ENCODE measurements at places on chromosomes 16 and 17.

DNA sequence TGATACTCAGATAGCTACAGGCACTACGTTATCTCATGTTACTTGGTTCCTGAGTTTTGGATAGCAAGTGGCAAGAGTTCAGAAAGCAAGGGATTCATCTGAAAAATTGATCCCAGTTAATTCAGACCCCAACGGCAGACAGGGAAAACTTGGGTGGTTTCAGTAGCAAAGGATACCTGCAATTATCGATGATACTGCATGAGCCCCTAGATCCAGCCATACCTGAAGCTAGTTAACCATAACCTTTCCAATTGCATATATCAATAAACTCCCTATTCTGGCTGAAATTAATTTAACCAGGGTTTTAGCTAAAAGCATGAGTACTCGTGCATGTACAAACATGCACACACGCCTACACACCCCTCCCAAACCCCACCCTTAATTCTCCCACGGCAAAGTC is 4.3 kb downstream of the KNOP1 start:
- DNase-seq = no peak

- DNase-seq = no peak
Measured at GRCh38 chr16:81367821-81368220, 53.1 kb downstream of the GAN start.

GRCh38 chr16:1125471-1125870 is 27.4 kb upstream of the CACNA1H start:
- DNase-seq = no peak

DNA sequence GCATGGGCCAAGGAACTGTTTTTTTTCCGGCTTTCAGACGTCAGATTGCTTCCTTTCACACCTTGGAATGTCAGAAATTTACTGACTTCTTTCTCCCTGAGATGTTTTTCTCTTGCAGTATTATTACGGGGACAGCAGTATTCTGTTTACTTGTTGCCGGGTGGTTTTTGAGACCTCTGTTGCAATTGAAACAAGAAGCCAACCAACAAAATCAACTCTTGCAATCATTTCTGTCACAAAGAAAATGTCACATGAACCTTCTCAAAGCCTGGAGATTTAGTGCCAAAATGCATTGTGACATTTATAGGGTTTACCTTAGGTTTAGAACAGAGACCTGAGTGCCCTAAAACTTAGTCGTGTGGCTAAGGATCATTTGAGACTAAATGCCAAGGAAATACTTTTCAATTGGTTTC is 174.3 kb downstream of the MAP2K6 start:
- DNase-seq = no peak

DNA sequence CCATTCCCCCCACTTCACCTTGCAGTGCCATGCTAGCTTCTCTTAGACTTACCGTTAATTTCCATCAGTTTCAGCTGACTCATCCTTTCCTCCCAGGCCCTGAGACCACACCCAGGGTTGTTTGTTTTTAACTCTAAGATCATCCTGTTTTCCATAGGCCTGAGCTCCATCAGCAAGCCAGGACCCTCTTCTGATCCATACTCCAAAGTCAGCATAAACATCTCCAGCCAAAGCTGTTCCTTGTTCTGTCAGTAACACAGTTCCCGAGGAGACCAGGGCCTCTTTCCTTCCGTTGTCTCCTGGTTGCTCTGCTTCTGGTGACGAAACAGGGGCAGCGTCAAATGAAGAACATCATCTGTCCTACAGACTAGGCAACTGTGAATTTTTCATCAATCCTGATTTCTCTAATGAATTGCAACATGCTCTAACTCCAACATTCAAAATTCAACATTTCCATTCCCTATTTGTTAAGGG is 83.8 kb upstream of the HNF1B start:
- no peak for DNase-seq

DNA sequence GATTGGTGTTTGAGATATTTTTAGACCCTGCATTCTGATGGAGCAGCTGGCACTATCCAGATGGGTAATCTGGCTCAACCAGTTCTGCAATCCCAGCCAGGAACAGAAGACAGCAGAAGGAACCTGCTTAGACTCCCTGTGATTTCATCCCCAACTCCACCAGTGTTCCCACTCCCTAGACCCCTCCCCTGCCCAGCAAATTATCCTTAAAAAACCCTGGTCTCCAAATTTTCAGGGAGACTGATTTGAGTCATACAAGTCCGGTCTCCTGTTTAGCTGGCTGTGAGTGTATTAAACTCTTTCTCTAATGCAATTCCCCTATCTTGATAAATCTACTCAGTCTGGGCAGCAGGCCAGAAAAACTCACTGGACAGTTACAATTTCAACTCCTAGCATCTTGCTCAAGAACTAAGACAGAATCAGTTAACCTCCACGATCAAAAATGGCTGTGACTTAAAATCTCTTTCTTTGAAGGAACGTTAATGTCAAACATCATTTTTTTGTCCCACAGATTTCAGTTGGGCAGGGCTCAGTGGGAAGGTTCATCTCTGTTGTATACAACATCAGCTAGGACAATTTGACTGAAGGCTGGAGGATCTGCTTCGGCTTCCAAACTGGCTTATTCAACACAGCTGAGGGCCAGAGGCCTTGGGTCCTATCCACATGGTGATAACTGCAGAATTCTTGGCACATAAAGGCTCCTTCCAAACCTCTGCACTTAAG is 4.9 kb upstream of the RBL2 start:
- DNase-seq = no peak

DNA sequence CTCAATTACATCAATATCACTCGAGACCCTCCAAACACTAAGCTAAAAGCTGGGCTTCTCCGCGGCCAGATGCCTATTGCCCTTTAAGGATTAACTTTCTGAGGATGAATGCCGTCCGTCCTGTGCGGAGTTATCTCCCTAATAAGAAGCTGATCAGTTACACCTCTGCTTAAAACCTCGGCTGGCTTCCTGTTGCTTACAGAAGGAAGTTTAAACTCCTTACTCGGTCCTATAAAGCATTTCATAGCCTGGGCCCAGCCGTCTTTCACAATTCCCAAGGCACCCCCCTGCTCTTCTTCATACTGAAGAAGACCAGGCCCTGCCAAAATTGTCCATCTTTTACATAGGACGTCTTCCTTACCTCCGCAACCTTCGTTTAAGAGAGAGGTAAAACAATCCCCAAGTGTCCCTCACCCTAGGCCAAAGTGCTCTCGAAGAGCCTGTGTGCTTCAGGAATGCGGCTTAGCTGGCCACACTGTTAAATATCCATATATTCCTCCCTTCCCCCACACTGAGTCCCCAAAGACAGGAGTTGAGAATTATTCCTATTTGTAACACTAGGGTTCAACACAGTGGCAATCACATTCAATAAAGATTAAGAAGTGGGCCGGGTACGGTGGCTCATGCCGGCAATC is 112.6 kb upstream of the IRX5 start:
- DNase-seq = no peak

DNA sequence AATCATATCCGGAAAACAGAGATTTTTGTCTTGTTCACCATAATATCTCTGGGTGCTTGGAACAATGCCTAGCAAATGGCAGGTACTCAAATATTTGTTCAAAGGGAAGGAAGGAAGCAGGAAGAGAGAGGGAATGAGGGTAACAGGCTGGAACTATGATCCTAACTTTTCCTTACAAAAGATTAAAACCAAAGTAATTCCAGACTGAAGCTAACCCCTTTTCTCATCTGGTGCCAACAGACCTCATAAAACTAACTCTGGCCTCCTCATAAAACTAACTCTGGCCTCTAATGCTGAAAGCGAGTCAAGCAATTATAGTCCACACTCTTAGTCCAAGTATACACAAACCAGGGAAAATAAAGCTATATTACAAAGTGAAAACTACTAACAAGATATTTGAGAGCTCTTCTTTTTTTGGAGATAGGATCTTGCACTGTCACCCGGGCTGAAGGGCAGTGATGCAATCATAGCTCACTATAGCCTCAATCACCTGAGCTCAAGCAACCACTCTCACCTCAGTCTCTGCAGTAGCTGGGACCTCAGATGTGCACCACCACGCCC is 84.6 kb downstream of the KANSL1 start:
- no peak for DNase-seq

DNA sequence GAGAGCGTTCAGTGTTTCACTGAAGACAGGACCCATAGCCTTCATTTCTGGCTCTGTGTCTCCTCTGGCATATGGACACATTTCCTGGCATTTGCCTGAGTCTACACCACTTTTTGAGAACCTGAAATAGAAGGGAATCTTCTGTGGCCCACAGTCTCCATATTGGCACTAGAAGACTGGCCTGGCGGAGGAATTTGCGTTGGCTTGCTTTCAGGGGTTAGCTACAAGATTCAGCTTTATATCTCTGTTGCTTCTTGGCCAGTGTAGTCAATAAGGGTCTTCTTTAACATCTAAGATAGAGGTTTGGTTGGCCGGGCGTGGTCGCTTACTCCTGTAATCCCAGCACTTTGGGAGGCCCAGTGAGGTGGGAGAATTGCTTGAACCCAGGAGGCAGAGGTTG is 12.8 kb upstream of the CLEC18C start:
- DNase-seq = no peak

GRCh38 chr16:50838165-50838564 is 96.3 kb downstream of the CYLD start:
- DNase-seq = no peak

- peak; percentile 27 for DNase-seq
Measured at GRCh38 chr16:69187446-69188235, 677 bp downstream of the SNTB2 start.

DNA sequence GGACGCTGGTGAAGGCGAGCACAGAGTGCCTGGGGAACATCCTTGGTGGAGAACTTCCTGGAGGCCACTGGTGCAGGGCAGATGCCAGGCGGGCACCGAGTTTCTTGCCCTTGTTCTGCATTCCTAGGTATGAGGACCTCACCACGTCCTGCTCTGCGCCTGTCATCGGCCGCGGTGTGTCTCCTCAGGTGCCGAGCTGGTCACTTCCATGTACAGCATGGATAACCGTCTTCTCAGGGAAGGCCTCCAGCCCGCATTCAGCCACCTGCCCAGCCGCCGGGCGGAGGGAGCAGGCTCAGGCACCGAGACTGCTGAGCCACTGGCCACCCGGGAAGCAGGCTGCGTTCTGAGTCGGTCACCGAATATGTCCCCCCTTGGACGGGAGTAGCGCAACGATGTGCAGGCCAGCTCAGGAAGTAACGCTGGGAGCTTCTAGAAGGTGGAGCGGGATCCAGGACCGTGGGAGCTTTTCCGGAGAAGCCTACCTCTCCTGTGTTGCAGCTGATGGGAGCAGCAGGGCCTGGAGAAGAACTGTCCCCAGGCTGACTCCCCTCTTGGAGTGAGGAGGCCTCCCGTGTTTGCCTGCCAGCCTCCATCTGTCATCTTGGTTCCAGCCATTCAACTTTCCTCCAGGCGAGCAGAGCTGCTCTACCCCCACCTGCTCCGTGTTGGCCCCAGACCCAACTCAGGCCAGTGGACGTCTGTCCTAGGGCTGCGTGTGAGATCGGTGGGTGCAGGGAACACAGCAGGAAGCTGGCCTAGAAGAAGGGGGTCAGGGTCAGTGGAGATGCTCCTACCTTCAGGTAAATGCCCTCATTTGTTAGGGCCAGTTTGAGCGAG is 2.1 kb upstream of the BAIAP2 start:
- no peak for DNase-seq

DNA sequence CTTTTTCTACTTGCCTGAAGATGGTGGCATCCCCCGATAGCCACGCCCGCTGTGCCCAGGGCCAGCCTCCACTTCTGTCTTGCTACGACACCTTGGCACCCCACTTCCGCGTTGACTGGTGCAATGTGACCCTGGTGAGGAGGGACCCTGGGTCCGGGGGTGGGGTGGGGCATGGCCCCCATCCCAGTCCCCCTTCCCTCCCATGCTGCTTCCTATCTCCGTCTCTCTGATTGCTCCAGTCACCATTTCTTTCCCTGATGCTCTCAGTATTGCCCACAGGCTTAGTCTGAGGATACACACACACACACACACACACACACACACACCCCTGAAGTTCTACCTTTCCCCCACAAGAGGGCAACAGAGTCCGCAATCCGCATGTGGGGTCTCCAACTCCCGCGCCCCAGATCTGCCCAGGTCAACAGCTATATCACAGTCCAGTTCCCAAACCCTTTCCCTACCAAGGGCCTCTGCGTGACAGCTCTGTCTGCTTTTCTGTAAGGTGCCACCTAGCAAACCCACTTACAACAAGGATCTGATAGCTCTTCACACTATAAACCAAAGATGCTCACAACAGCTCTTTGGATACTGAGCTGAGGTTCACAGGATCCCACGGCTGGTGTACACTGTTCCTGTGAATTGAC is 3.4 kb downstream of the SGCA start:
- no peak for DNase-seq

DNA sequence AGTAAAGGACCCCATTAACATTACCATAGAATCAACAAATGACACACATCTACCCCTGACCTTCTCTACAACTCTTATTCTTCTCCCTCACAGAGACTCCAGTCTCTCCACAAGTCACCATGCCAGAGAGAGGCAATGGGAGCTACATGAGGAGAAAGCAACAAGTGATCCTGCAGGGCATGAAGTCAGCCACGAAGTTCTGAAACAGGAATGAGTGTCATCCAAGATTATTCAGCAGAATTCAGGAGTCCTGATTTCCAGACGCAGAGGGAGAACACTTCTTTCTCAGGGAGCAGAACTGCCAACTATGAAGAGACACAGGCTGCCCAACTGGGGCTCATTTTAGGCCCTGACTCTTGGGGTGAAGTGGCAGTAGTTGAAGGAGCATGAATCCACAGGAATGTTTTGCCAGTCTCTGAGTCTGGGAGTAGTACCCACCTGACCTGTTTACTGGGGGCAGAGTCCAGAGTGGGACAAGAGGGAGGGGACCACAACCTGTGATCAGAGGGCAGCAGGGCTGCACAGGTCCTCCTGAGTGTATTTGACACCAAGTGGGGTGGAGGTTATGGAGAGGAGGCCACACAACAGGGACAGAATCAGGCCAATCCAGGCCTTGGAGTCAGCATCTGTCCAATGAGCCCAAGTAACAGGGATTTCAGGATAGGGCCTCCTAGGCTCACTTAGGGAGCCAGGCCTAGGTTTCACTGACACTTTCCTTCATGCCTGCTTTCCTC is 2.4 kb upstream of the MTMR4 start:
- no peak for DNase-seq

GRCh38 chr17:65332779-65333178 is 195.6 kb downstream of the RGS9 start:
- DNase-seq = no peak

DNA sequence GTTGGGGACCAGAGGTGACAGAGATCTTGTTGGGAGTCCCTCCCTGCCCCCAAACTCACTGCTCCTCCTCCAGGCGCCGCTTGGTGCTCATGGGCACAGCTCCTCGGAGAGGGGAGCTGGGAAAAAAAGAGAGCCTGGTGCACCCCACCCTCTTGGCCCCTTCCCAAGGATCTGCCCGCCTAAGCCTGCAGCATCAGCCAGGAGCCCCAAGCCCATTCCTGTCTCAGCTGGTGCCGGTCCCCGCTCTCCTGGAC is 400 bp downstream of the HCFC1R1 start:
- no peak for DNase-seq

GRCh38 chr17:57466017-57466471 is 209.7 kb downstream of the MSI2 start:
- no peak for DNase-seq

GRCh38 chr16:85104821-85105391 is 7.4 kb downstream of the CIBAR2 start:
- no peak for DNase-seq

GRCh38 chr17:39084558-39084957 is 66.9 kb downstream of the PLXDC1 start:
- DNase-seq = no peak

- DNase-seq = no peak
Measured at GRCh38 chr16:81715358-81716196, 63.5 kb upstream of the PLCG2 start.

Data from activated T-helper 9 cell treated with anti-CD3 and anti-CD28 coated beads, Interleukin-2, amount 50 U/mL, for 16 hours (primary cell).